ENCODE measurements at places on chromosomes 6 and 20.

- no peak for DNase-seq
These were observed 54.2 kb upstream of the FAM83D start for GRCh38 chr20:38872036-38872435.

DNA sequence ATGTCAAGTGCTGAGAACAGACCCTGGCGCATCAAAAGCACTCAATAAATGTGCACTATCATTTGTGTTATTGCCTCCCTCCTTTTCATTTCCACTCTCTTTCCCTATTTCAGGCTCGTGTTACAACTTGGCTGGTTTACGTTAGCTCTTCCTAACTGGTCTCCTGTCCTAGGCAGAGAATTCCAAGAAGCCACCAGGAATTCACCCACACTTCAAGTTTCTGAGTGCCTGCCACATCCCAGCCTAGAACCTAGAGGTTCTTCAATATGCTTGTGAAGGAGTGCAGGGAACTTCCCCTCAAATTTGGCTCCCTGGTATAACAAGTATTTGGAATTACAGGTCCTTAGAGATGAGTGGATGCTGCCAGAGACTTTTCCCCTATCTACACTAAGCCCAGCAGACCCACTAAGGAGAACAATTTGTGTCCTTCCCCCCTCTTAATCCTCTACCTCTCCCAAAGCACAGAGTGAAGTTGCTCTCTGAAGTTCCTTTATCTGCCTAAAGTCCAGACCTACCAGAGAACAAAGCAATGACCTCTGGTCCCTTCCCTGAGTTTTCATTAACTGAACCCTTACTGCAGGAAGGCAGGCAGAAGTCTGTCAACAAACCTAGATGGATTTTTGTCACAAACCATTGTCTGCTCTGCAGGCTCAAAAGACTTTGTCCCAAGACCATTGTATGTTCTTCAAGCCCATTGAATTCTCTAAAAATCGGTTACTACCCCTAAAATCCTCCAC is 201.6 kb upstream of the JARID2 start:
- DNase-seq: no peak

- no peak for DNase-seq
These were observed 100.5 kb downstream of the EYA4 start for GRCh38 chr6:133341607-133342158.

- no peak for DNase-seq
These were observed 49.9 kb downstream of the EZR start for GRCh38 chr6:158769234-158769770.

DNA sequence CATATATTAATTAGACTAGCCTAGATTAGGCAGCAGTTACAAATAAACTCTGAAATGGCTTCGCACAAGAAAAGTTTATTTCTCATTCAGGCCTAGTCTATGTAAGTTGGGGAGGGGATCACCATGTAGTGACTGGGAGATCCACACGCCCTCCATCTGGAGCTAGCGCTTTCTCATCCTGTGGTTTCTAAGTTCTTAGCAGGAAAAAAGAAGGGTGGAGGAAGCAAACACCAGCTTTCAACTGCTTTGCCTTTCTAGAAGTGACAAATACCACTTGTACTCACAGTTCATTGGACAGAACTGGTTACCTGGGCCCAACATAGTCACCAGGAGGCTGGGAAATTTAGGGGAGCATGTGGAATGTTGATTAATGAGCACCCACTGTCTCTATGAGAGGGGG is 46.6 kb downstream of the NDUFAF5 start:
- no peak for DNase-seq

- DNase-seq: no peak
These were observed 31.5 kb downstream of the RPF2 start for GRCh38 chr6:111013144-111013915.

GRCh38 chr6:137928286-137928685 is 61.2 kb downstream of the TNFAIP3 start:
- no peak for DNase-seq

DNA sequence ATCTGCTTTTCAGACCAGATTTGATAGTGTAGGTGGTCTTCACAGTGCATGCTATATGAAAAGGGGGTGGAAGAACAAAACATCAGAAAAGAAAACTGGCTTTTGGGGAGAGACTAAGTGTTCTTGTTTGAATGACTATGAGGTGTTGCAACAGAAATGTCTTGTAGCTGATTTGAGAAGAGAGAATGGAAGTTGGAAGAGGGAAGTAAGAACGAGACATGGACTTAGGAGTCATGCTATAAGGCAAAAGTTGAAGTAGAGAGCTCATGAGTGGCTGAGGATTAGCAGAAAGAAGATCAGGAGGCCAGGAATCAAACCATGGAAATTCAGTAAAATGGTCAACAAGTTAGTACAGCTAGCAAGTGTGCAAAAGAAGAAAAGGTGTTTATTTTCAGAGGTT is 32.1 kb downstream of the FNDC1 start:
- no peak for DNase-seq
